NCI-H774 (cell line): ENCODE measurements at places on chromosomes 4 and X.

DNA sequence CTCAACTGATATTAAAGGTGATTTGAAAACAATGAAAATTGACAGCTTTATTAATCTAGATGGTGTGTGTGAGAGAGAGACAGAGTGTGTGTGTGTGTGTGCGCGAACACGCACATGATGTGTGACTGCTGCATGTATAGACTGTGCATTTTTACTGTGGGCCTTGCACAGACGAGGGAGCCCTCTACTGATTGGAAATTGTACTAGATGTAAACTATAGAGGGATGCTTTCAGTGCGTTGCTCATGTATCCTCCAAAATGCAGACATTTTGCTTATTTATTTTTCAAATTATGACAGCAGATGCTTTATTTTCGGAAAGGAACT lies 168.4 kb upstream of the GK2 start:
- DNase-seq, result no peak

- DNase-seq, result no peak
These were observed 17.2 kb downstream of the RXFP1 start for GRCh38 chr4:158538911-158539310.

DNA sequence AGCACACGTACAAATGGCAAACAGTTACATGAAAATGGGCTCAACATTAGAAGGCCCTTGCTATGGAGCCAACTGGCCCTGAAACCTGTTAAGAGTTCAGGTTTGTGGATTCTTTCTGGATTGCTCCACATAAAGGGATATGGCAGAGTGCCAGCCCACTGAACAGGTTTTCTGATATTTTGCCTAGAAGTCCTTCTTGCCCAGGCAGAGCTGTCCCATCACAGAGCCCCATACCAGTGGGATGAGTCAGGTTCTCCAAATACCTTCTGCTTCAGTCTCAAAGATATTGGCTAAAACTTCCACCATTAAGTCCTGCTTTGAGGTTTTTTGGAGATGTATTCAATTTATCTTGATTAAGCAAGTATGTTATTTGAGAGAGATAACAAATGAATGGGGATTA lies 146.8 kb upstream of the IL1RAPL2 start:
- DNase-seq, result no peak

DNA sequence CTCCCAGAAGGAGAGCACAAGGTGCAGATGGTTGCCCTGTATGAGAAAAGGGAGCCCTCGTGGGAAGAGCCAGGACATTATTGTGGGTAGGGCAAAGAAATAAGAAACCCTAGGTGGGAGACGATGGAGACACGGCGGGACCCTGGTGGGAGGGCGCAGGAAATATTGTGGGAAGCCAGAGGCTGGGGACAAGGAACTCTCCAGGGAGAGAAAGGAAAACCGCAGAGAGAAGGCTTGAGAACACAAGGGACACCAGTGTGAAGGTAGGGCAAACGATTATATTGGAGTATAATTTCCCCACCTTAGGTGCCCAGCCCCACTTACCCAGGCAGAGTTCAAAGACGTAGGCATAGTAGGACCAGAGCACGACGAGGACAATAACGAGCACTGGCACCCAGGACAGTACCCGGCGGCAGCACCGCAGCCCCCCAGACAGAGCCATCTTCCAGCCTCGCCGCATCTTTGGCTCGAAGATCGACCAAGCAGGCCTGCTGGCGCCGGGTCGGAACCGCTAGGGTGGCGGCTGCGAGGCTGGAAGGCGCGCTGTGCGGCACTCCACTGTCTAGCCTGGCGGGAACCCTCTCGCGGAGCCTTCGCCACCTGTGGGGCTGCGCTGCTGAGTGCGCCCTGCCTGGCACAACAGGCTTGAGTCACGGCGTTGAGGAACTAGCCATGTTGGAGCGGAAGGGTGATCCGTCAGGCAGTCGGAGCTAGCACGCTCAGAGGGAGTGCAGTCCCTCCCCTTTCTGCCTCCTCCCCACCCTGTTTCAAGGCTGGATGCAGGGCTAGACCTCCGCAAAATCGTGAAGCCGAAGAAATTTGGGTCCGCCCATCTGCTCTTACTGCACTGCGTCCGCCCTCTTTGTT lies at the start of gene ZDHHC15:
Gene ZDHHC15, minus strand, starts transcription at position 473 of the 867 bp plus-strand sequence. Its CDS starts 13 bp downstream, at position 460.
- peak; percentile 30 for DNase-seq

DNA sequence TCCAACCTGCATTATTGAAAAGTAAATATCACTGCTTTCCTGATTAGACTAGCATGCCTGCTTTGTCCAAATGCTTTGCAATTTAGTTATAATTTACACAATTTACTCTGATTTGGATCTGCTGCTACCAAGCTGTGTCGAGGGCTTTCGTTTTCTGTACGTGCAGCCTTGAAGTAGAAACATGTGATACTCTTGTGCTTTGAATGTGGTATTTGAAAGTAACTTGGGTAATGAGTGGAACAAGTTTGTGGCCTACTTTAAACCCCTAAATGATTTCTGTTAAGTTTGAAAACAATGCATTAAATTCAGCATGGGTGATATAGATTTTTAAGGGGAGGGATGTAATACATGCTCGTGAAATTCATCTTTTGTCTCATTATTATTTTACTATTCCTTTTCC lies 240.7 kb downstream of the IQCM start:
- DNase-seq, result no peak

DNA sequence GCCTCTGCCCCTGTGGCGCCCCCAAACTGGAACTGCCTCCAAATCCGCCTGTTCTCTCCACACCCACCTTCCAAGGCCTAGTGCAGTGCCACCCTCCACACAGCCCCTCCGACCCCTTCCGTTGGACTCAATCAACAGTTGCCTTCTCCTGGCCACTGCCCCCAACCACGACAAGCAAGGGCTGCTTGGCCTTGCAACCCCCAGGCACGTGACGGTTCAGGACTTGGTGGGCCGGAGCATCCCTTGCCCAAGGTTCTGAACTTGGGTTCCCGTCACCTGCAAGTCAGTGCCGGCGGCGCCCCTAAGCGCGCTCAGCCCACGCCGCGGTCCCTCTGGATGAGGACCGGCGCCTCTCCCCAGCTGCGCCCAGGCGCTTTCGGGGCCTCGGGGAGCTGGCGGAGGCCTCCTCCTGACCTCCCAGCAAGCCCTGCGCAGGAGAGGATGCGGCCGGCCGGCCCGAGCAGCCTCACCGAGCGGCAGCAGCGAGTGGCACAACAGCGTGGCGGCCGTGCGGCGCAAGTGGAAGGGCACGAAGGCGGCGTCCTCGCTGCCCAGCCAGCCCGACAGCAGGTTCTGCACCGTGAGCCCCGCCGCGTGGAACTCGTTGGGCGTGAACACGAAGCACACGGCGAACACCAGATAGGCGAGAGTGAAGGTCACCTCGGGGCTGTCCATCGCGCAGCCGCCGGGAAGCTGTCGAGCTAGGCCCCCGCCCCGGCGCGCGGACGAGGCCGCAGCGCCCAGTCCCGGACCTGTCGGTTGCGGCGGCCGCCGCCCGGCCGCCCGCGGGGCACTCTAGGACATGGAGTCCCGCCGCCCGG lies 750 bp downstream of the TMEM129 start:
- DNase-seq, result no peak

GRCh38 chr4:22903913-22904312 lies 211.2 kb downstream of the GBA3 start:
- DNase-seq, result no peak

DNA sequence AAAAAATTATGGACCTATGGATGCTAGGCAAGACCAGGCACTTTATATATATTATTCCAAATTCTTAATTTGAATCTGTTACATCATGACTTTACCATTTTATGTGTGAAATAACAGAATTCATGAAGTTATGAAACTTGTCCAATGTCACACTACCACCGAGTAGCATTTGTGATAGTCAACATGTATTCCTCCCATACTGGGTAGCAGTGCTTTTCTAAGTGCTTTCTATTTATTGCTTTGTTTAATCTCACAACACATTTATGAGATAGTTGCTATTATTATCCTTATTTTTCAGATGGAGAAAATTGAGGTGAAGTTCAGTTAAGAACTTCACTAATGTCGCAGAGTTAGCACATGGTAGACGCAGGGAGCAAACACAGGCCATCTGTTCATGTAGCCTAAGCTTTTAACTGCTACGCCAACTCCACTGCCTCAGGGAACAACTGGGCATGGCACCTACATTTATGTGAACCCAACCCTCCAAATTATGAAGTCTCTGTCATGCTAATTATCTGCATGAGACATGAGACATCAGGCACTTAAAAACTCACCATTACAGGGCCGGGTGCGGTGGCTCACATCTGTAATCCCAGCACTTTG lies 20.8 kb downstream of the GUCY1A1 start:
- DNase-seq, result no peak

GRCh38 chr4:119942806-119943205 lies 123.8 kb downstream of the MAD2L1 start:
- DNase-seq, result no peak

DNA sequence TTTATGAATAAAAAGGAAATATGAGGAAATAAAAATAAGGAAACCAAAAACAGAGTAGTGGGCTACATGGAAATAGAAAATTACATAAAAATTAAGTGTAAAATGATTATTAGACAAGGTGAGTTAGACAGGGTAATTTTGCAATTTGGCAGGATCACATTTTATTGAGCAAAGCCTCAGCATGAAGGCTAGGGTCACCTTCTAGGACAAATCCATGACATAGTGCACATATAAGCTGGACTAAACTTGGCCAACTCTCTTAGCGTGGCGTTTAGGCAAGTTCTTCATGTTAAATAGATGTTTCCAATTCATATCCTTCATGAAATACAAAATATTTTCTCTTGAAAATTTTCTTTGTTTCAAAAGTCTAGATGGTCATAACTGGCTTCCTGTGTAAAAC lies 25.7 kb upstream of the UGT2B7 start:
- DNase-seq, result no peak

GRCh38 chrX:42748067-42748850 lies 29.7 kb downstream of the PPP1R2C start:
- DNase-seq, result no peak
